ENCODE measurements at places on chromosomes 11 and 22.

DNA sequence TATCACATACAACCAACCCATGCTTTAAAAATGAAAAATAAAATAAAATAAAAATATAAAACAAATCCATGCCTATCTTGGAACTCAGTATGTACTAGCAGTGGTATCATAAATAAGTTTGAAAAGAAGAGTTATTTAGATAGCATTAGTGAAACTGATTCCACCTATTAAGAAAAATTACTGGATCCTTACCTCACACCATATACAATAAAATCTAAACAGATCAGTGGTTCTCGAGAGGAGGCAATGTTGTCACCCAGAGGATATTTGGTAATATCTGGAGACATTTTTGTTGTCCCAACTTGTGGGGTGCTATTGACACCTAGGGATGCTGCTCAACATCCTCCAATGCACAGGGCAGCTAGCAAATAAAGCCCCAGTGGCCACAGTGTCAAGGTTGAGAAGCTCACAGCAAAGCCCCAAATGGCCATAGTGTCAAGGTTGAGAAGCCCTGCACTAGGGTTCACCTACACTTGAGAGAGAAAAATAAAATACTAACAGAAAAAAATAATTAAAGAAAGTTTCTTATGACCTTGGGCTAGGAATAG, 9.9 kb upstream of the NDUFV1 start:
- DNase-seq: no peak

DNA sequence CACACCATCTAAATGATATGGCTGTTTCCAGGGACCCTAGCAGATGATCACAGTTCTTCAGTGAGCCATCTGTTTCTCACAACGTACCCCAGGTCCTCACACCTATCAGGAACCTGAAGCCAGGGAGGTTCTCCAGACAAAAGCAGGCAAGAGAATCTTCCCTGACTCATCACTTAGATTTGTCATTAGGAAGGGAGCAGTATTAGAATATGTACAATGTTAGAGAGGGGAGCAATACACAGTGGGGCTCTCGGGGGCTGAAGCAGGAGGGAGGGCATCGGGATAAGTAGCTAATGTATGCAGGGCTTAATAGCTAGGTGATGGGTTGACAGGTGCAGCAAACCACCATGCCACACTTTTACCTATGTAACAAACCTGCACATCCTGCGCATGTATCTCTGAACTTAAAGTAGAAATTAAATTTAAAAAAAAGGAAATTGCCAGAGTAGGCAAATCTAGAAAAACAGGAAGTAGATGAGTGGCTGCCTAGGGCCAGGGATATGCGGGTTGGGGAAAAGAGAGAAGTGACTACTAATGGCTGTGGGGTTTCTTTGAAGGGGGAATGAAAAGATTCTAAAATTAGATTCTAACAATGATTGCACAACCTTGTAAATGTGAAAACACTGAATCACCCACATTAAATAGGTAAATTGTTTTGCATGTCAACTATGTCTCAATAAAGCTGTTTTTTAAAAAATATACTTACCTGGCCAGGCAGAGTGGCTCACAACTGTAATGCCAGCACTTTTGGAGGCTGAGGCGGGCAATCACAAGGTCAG, 14.4 kb downstream of the C22orf42 start:
- no peak for DNase-seq

- DNase-seq: no peak
These were observed 11.5 kb upstream of the TMPRSS13 start for GRCh38 chr11:117940736-117941135.

DNA sequence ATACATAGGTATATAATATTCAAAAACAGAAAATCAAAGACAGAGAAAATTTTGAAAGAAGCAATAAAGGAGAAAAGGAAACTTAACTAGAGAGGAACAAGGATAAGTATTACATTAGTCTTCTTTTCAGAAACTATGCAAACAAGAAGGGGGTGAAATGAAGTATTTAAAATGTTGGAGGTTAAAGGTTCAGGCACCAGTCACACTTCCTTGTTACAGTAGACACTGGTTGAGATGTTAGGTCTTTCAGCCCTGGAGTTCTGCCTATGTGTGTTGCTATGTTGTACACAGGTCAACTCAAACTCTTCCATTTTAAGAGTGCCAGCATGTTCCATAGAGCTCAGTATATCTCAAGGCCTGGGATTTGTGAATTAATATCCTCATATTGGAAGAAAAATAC, 6.0 kb upstream of the MS4A4A start:
- no peak for DNase-seq

GRCh38 chr11:131002145-131002544, 85.9 kb upstream of the SNX19 start:
- DNase-seq: no peak

- no peak for DNase-seq
These were observed 4.5 kb downstream of the TMPRSS4 start for GRCh38 chr11:118081241-118081958.

DNA sequence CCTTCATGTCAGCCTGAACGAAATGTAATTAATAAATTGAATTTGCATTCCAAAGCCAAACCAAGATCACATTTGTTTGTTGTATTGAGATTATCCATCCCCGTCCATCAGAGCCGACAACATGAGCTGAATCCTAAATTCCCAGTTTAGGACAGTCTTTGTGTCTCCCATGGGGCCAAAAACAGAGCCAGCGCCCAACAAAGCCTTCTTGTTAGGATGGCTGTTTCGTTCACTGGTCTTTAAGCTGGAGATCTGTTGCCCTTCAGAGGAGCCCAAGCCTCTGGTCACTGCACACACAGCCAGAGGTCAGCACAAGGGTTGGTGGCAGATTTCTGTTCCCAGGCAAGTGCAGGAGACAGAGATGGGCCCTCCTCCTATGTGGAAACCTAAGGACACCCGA, 25.8 kb downstream of the DSCAML1 start:
- DNase-seq: no peak

DNA sequence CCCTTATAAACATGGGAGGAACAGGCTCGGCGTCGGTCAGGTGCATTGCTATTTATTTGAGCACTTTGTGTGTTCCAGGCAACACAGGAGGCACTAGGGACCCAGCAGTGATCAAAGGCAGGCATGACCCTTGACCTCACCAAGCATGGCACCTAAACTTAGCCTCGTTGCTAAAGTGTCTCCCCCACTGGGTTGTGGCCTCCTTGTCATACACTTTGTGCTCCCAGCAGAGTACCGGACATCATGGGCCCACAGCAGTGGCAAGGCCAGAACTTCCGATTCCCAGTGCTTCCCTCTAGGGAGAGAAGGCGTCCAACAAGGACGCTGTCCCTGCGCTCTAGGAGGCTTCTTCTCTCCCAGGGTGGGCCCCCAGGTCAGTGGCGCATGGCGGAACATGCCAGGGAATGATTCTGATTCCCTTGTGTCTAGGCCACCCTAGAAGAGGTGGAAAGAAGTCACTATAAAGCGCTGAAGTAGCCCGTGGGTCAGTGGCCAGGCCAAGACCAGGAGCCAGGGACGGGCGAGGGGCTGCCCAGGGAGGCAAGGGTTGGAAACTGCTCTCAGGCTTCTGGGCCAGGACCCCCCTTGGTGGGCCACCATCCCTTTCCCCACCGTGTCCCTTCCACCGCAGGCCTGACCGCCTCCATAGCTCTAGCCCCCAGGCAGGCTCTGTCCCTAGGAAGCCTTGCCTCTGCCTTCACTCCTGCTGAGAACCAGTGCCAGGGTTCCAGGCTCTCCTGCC, 19.7 kb downstream of the TOM1 start:
- no peak for DNase-seq

DNA sequence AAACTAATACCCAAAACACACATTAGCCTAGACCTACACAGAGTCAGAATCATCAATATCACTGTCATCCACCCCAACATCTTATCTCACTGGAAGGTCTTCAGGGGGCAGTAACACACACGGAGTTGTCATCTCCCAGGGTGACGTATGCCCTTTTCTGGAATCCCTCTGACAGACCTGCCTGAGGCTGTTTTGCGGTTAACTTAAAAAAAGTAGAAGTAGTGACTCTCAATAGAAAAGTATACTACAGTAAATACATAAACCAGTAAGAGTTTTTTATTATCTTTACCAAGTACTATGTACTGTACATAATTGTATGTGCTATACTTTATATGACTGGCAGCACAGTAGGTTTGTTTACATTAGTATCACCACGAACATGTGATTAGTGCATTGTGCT, 80.5 kb downstream of the PGR start:
- DNase-seq: no peak

DNA sequence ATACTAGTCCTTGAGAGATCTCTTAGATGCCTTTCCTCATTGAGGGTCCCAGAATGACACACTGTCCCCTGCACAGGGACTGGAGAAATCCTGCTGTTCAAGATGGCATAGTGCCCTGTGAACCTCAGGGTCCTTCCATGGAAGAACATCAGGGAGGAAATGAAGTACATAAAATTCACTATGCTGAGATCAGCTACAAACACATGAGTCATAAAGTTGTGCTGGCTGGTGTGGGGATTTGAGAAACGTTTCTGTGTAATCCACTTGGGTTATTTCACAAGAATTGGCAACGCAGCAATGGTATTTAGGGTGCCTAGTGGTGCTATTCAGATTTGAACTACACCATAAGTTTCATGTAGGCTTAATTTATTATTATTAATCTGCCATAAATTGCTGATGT, 174.4 kb downstream of the MAML2 start:
- DNase-seq: no peak

- DNase-seq: no peak
These were observed 2.4 kb upstream of the DENND6B start for GRCh38 chr22:50329236-50329635.

- DNase-seq: no peak
These were observed 25.6 kb downstream of the TRIM29 start for GRCh38 chr11:120112174-120112796.

DNA sequence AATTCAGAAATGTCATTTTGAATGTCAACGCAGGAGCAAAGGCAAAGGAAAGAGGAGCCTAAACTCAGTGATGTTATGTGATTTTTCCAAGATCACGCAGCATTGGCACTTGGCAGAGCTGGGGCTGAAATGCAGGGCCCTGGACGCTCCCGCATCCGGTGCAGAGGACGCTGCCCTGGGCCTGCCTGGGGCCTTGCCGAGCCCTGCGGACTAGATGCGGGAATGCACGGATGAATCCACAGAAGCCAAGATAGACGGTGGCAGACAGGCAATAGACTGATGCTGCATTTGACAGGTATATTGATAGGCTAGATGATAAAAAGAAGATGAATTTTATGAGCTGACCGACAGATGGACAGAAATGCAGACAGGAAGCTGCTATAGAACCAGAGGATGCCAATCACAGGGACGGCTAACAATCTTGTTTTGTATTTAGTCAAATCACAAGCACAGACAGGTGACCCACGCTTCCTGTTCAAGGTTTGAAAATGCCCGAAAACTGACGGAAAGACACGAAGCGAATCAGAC, 696 bp upstream of the MARK2 start:
- no peak for DNase-seq

DNA sequence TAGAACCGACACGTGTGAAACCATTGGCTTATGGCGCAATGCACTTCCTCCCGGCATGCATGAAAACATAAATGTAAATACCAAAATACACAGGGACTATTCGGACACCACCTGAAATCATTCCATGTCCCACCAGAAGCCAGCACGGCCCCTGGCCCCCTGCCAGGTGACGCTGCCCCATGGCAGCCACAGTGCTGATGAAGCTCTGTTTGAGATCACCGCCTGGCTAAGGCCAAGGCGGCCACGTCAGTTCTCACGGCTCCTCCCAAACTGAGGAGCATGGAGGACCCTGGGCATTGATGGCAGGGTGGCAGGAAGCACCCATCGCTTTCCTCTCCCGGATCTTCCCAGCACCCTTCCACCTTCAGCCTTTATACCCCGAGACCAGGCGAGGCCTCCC, 89.5 kb downstream of the CDKN1C start:
- no peak for DNase-seq

DNA sequence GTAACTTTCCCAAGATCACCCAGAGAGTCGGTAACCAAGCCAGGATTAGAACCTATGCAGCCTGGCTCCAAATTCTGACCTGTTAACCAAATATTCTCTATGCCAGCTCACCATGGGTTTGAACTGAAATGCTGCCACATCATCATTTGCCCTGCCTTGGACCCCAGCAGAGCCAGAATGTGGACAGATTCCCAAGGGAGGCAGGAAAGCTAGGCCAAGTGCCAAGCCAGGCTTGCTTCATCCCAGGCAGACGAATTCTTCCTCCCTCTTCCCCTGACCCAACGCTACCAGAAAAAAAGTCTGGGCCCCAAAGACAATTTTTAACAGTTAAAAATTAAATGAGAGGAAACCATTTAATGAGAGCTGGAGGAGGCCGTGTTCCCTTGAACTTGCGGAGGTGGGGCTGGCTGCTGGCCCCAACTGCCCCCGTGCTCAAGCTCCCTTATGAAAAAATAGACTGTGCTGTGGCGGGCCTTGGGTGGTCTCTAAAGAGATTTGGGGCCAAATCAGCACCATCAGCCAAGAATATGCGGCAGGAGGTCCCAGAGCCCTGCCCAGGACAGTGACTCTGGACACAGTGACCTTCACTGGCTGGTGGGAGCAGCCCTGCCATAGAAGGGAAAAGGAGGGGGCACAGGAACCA, 184.1 kb upstream of the SYT13 start:
- no peak for DNase-seq

DNA sequence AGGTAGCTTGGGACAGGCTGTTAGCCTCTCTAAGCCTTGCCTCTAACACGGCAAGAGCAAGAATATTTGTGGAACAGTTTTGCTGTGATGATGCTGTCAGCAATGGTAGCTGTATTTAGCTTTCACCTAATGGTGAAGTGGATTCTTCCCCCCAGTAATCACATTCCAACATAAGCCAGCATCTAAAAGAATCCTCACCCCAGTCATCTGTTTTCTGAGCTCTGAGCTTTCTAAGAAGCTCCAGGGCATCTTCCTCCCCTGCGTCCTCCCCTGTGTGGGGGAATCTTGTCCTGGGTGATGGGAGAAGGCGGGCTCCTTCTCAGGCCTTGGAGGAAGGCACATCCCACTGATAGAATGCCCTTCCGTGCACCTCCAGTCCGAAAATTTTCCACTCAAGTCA, 367.6 kb downstream of the BRD1 start:
- DNase-seq: no peak

- no peak for DNase-seq
These were observed 249.3 kb downstream of the KIRREL3 start for GRCh38 chr11:126751242-126751641.

DNA sequence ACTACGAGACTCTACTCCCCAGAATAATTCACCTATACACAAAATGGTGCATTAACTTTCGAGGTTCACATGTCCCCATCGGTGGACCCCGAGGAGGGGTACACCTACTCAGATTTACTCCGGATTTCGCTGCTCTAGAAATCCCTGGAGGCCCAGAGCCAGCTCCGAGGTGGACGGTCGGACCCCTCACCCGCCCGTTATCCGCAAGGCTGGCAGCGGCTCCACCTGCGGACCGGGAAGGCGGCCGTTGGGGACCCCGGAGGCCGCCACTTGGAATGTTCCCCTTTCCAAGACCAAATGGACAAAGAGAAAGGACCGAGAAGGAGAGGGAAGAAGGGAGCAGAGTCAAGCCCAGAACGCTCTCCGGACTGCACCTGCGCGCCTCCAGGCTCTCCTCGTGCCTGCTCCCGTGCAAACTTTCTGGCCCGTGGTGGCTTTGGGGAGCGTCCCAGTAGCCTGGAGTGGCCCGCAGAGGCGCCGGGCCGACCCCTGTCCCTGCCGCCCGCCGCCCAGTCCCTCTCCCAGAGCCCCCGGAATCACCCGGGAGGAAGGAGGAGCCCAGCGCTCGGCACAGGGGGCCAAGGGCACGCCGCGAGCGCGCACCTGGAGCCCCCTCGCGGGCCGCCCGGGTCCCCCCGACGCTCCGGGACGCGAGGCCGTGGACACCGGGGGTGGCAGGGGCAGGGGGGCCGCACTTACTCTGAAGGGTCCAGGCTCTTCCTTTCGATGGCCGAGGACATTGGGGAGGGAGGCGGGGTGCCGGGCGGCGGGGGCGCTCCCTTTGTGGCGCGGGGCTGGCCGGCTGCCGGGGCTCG, 23.0 kb downstream of the LMO2 start:
- DNase-seq: no peak

GRCh38 chr11:62383822-62384221, 35.0 kb upstream of the SCGB1A1 start:
- no peak for DNase-seq
